ENCODE measurements at places on chromosomes 1 and 21. TPM values are rescaled to one million over a fixed set of nuclear protein-coding genes. Genes with fewer than 3 reads are reported as not detected.

- H3K4me1 ChIP-seq = no peaks in the 10 kb centered on the region
- H3K36me3 ChIP-seq = no peaks in the 10 kb centered on the region
- H3K27ac ChIP-seq = no peak overlapping the region
- no peak for DNase-seq
- H3K4me3 ChIP-seq = no peak overlapping the region
Observed at GRCh38 chr1:227889863-227890405, 57.8 kb downstream of the WNT9A start.

GRCh38 chr1:66725885-66726665 is 26.2 kb upstream of the DYNLT5 start:
- H3K36me3 ChIP-seq = no peaks in the 10 kb centered on the region
- no peak overlapping the region for H3K27ac ChIP-seq
- H3K4me3 ChIP-seq = no peak overlapping the region
- H3K4me1 ChIP-seq = peaks cover 10% of the 10 kb centered on the region

DNA sequence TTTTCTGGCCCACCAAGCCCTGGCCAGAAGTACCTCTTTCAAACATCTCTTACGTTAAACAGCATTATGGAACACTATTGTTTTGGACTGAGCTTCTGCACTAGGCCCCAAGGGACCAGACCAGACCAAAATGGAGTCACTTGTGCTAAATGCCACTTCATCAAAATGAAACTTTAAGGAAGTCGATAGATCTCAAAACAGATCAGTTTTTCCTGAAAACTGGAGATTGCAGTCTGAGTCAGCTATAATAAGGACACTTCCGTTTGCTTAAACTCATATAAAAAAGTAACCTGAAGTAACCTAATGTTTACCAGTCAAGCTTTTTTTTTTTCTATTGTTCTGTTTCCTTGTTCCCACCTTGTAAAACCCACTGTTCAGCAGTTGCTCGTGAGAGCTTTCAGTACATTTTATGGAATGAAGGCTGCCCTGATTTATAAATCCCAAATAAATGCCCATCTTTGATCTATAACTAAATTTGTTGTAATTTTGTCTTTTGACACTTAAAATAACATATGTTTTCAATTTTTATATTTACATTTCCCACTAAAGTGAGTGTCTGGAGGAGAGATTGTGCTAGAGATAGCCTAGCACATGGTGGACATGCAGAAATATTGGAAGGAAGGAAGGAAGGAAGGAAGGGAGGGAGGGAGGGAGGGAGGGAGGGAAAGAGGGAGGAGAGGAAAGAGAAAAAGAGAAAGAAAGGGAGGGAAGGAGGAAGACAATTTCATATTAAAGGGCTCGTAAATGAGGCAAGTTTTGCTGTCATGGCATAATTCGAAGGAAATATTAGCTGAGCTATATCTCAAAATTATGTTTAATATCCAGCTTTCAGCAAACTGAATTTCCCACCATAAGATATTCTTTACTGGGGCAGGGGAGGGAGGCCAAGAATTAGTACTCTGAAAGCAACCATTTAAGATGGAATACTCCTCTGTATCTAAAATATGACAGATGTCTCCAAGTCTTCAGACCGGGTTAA is 77.0 kb upstream of the CXADR start:
- no peaks in the 10 kb centered on the region for H3K27me3 ChIP-seq
- no peak for DNase-seq
- no peak overlapping the region for H3K4me3 ChIP-seq
- H3K36me3 ChIP-seq = no peaks in the 10 kb centered on the region

GRCh38 chr21:46062471-46063211 is 35.3 kb upstream of the COL6A2 start:
- peaks cover 20% of the 10 kb centered on the region for H3K4me1 ChIP-seq
- no peaks in the 10 kb centered on the region for H3K27me3 ChIP-seq
- H3K27ac ChIP-seq = no peak overlapping the region
- H3K4me3 ChIP-seq = no peak overlapping the region
- no peaks in the 10 kb centered on the region for H3K36me3 ChIP-seq
- no peak for DNase-seq

DNA sequence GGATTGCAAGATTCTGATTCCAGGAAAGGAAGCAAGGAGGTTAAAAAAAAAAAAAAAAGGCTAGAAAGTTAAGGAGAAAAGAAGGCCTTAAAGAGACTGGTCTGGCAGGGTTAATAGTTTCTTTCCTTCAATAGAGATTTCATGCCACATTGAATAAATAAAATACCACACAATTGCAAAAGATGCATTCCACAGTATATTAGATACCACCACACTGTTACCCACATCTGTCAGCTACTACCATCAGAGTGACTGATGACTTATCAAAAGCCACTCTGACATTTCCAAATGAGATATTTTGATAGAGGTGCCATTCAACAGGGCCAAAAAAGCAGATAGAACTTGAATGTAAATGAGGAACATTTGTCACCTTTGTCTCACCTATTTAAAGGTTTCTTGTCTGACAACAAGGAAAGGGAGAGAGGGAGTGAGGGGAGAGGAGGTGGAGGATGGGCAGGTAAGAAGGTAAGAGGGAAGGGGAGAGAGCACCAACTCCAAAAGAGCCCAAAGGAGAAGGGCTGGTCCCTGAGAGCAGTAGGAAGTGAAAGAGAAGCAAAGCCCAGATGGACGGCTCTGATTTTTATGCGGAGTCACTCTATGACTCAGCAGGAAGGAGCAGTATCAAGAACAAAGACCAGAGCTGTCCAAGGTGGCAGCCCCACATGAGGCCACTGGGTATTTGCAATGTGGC is 38.3 kb downstream of the LRRN2 start:
- H3K4me1 ChIP-seq = no peaks in the 10 kb centered on the region
- H3K27ac ChIP-seq = no peak overlapping the region
- peak; percentile 85 for DNase-seq
- no peak overlapping the region for H3K4me3 ChIP-seq

DNA sequence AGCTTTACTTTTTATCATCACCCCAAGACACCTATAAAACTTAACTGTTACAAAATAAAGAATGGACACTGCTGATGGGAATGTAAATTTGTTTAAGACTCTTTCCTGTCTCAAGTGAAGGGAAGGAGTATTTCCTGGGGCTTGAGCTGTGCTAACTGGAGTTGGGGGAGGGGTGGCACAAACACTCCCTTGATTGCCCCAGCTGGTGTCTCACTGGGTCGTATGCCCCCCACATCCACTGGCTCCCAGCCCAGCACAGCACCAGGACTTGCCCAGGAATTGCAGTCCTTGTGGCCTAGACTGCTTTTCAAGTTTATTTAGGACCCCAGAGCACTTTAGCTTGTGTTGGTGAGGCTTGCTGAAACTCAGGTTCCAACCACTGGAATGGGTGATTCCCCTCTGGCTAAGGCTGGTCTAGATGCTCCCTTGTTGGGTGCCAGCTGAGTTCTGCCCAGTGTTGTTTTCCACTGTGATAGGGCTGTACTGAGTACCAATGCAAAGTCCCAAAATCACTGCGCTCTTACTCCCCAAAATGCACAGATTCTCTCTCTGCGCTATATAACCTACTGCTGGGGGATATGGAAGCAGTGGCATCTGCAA is 49.1 kb upstream of the DR1 start:
- H3K4me1 ChIP-seq = no peaks in the 10 kb centered on the region
- no peaks in the 10 kb centered on the region for H3K27me3 ChIP-seq
- no peak overlapping the region for H3K27ac ChIP-seq
- H3K4me3 ChIP-seq = no peak overlapping the region

Gene VTCN1
- total RNA-seq = 0.04 TPM
